ENCODE measurements at places on chromosomes 13 and 19.

- DNase-seq, result no peak
These were observed 720.7 kb downstream of the DIAPH3 start for GRCh38 chr13:59442944-59443486.

GRCh38 chr19:46115396-46116106 is 8.9 kb downstream of the IGFL3 start:
- peak; percentile 75 for DNase-seq

GRCh38 chr13:100280681-100281080 is 191.8 kb downstream of the PCCA start:
- DNase-seq, result no peak

- no peak for DNase-seq
These were observed 150.5 kb downstream of the UGGT2 start for GRCh38 chr13:95902741-95903140.

GRCh38 chr19:51808333-51808986 is 13.5 kb downstream of the FPR3 start:
- no peak for DNase-seq
